ENCODE measurements at places on chromosomes 6 and 20.
A peak's percentile ranks its signal among the peaks of the same experiment; 100 is the strongest.

GRCh38 chr20:19642860-19643259 lies 115.2 kb upstream of the RIN2 start:
- no peak for DNase-seq
- no peaks in the 10 kb centered on the region for H3K36me3 ChIP-seq
- H3K4me3 ChIP-seq: no peak overlapping the region
- no peaks in the 10 kb centered on the region for H3K4me1 ChIP-seq
- H3K27me3 ChIP-seq: no peaks in the 10 kb centered on the region

DNA sequence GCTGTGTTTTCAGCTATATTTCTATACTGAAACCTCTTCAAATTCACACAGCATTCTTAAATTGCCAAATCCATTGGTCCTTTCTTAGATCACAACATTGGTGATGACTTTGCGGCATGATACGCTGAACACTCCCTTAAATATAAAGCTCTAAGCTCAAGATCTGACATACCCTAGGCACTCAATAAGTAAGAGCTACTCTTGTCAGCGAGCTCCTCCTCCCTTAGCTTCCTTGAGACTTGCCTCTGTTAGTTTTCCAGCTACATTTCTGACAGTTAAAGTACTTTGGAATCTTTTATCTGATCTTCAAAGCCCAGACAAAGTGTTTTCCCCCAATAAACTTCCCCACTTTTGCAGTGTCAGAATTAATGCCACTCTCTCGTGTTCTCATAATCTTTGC lies 117.0 kb downstream of the HIVEP2 start:
- no peak overlapping the region for H3K27ac ChIP-seq
- DNase-seq: no peak
- peaks cover 3% of the 10 kb centered on the region for H3K36me3 ChIP-seq
- H3K27me3 ChIP-seq: no peaks in the 10 kb centered on the region

DNA sequence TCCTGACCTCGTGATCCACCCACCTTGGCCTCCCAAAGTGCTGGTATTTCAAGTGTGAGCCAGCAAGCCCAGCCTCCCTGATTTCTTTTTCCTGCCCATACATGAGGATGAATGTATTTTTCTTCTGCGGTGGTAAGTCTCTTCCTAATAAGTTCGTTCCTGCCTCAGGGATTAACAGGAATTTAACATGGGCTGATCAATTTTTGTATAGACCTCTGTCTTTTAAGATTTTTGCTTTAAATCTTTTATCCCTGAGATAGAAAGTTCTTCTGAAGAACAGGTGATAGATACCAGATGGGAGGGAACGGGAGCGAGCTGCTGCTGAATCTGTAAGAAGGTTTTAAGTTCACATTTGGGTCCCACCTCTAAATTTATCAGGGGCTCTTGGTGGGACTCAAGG lies 7.0 kb upstream of the ZNFX1 start:
- H3K4me1 ChIP-seq: peaks cover 40% of the 10 kb centered on the region
- H3K27ac ChIP-seq: no peak overlapping the region
- peaks cover 27% of the 10 kb centered on the region for H3K36me3 ChIP-seq
- no peaks in the 10 kb centered on the region for H3K27me3 ChIP-seq
- DNase-seq: no peak

DNA sequence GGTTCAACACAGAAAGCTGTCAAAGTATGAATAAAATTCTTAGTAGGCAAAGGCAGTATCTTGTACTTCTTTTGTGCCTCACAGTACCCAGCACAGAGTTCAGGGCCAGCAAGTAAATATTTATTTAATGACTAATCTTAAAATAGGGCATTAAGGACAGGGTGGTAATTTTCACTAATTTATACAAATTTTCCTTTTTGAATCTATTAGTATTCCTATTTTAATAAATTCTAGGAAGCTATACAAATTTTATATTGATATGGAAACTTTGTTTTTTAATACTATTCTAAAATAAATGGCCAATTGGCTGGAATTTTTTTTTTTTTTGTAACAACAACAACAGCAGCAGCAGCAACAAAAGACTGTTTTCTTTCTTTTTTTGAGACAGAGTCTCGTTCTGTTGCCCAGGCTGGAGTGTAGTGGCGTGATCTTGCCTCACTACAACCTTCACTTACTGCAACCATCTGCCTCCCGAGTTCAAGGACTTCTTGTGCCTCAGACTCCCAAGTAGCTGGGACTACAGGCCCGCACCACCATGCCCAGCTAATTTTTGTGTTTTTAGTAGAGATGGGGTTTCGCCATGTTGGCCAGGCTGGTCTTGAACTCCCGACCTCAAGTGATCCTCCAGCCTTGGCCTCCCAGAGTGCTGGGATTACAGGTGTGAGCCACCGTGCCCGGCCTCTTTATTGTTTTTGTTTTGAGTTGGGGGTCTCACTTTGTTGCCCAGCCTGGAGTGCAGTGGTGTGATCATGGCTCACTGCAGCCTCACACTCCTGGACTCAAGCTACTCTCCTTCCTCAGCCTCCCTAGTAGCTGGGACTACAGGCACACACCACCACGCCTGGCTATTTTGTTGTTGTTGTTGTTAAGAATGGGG lies 85.2 kb downstream of the FKBP5 start:
- DNase-seq: no peak
- H3K36me3 ChIP-seq: no peaks in the 10 kb centered on the region
- H3K27me3 ChIP-seq: no peaks in the 10 kb centered on the region
- H3K4me1 ChIP-seq: peaks cover 17% of the 10 kb centered on the region
- no peak overlapping the region for H3K4me3 ChIP-seq
- H3K27ac ChIP-seq: no peak overlapping the region

GRCh38 chr6:132161283-132161682 lies 210.1 kb upstream of the CCN2 start:
- H3K36me3 ChIP-seq: peaks cover 2% of the 10 kb centered on the region
- peaks cover 3% of the 10 kb centered on the region for H3K4me1 ChIP-seq
- H3K27me3 ChIP-seq: no peaks in the 10 kb centered on the region

DNA sequence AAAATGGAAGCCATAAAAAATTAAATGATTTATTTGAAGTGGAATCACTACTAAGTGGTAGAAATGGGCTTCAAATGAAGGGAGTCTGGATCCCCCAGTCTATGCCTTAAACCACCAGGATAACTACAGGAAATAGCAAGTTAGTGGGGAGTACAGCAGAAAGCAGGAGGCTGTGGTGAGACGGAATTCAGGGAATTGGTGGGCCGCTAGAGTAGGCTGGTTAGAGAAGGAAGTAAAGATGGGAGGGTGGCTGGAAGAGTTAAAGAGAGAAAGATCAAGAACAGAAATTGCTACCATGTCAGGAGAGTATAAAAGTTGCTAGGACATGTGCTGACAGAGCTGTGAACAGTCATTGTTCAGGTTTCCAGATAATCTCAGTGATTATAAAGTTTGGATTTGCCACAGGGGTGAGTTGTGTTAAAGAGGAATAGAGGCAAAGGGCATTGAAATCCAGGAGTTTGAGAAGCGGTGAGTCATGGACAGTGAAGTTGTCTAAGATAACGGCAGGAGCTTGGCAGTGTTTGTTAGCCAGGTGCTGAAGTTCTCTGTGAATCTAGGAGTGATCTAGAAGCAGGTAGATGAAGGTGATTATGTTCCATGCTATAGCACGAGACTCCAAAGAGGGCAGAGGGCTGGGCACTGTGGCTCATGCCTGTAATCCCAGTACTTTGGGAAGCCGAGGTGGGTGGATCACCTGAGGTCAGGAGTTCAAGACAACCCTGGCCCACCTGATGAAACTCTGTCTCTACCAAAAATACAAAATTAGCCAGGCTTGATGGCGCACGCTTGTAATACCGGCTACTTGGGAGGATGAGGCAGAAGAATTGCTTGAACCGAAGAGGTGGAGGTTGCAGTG lies 13.7 kb upstream of the HINT3 start:
- H3K27me3 ChIP-seq: no peaks in the 10 kb centered on the region
- H3K4me3 ChIP-seq: no peak overlapping the region
- no peak overlapping the region for H3K27ac ChIP-seq
- no peaks in the 10 kb centered on the region for H3K36me3 ChIP-seq
- no peak for DNase-seq
- no peaks in the 10 kb centered on the region for H3K4me1 ChIP-seq

- H3K36me3 ChIP-seq: no peaks in the 10 kb centered on the region
- no peak overlapping the region for H3K4me3 ChIP-seq
- H3K4me1 ChIP-seq: no peaks in the 10 kb centered on the region
- H3K27me3 ChIP-seq: no peaks in the 10 kb centered on the region
- no peak overlapping the region for H3K27ac ChIP-seq
Measured at GRCh38 chr20:20174089-20174835, 121.9 kb downstream of the CFAP61 start.

- H3K27me3 ChIP-seq: no peaks in the 10 kb centered on the region
- no peak overlapping the region for H3K4me3 ChIP-seq
- no peak for DNase-seq
Measured at GRCh38 chr20:2515203-2515602, 6.5 kb upstream of the ZNF343 start.

GRCh38 chr20:45016089-45016671 lies 49.9 kb downstream of the STK4 start:
- no peaks in the 10 kb centered on the region for H3K27me3 ChIP-seq
- DNase-seq: no peak
- H3K4me3 ChIP-seq: no peak overlapping the region
- no peak overlapping the region for H3K27ac ChIP-seq
- peaks cover 78% of the 10 kb centered on the region for H3K36me3 ChIP-seq
- no peaks in the 10 kb centered on the region for H3K4me1 ChIP-seq

- no peak overlapping the region for H3K4me3 ChIP-seq
- peaks cover 33% of the 10 kb centered on the region for H3K4me1 ChIP-seq
- H3K27ac ChIP-seq: no peak overlapping the region
- H3K36me3 ChIP-seq: no peaks in the 10 kb centered on the region
- DNase-seq: no peak
Measured at GRCh38 chr6:108897371-108897770, 49.1 kb downstream of the ARMC2 start.

- H3K27ac ChIP-seq: no peak overlapping the region
- H3K4me1 ChIP-seq: peaks cover 5% of the 10 kb centered on the region
- H3K36me3 ChIP-seq: no peaks in the 10 kb centered on the region
- no peak for DNase-seq
Measured at GRCh38 chr20:4604580-4604979, 117.1 kb upstream of the PRND start.

GRCh38 chr6:32794510-32794909 lies 22.3 kb downstream of the HLA-DOB start:
- H3K27ac ChIP-seq: no peak overlapping the region
- DNase-seq: peak; percentile 52
- no peak overlapping the region for H3K4me3 ChIP-seq

GRCh38 chr6:133555685-133556084 lies 314.5 kb downstream of the EYA4 start:
- no peaks in the 10 kb centered on the region for H3K36me3 ChIP-seq
- no peaks in the 10 kb centered on the region for H3K4me1 ChIP-seq
- H3K27me3 ChIP-seq: no peaks in the 10 kb centered on the region

GRCh38 chr6:16718356-16718755 lies 42.9 kb downstream of the ATXN1 start:
- H3K27me3 ChIP-seq: no peaks in the 10 kb centered on the region
- H3K4me3 ChIP-seq: no peak overlapping the region
- no peak overlapping the region for H3K27ac ChIP-seq
- no peak for DNase-seq
- no peaks in the 10 kb centered on the region for H3K36me3 ChIP-seq

- DNase-seq: no peak
- H3K27me3 ChIP-seq: no peaks in the 10 kb centered on the region
- H3K36me3 ChIP-seq: no peaks in the 10 kb centered on the region
- no peak overlapping the region for H3K4me3 ChIP-seq
Measured at GRCh38 chr6:63839485-63839884, 203.9 kb downstream of the PHF3 start.

DNA sequence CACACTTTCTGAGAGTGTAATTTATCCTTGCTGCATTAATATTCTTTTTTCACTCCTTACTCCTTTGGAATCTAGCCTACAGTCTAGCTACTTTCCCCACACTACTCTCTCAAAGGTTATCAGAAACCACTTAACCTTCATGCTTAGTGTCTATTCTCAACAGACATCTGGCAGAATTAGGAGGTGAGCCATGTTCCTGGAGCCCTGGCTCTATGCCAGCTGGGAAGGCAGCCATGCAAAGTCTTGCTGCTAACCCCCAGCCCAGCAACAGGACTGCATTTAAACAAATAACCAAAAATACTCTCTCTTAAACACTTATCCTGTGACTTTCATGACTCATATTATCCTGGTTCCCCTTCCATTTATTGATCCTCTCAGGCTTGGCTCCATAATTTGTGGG lies 260.2 kb downstream of the BCKDHB start:
- H3K27ac ChIP-seq: no peak overlapping the region
- H3K36me3 ChIP-seq: no peaks in the 10 kb centered on the region
- H3K4me1 ChIP-seq: no peaks in the 10 kb centered on the region
- DNase-seq: no peak
- no peak overlapping the region for H3K4me3 ChIP-seq

DNA sequence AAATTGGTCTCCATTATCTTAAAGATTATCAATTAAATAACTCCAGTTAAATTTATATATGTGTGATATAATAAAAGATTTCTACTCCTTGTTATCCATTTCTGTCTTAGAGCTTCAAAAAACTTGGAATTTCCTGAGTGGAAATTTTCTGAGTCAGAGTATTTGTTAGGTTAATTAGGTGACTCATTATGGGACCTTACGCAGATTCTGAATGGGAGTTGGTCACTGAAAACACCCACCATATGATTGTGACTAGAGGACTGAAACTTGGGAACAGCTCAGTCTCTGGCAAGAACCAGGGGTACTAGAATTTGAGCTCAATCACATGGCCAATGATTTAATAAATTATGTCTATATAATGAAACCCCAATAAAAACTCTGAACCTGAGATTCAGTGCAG lies 125.4 kb upstream of the HMGCLL1 start:
- no peaks in the 10 kb centered on the region for H3K27me3 ChIP-seq
- no peak overlapping the region for H3K4me3 ChIP-seq
- H3K27ac ChIP-seq: no peak overlapping the region
- no peak for DNase-seq
- H3K4me1 ChIP-seq: no peaks in the 10 kb centered on the region

DNA sequence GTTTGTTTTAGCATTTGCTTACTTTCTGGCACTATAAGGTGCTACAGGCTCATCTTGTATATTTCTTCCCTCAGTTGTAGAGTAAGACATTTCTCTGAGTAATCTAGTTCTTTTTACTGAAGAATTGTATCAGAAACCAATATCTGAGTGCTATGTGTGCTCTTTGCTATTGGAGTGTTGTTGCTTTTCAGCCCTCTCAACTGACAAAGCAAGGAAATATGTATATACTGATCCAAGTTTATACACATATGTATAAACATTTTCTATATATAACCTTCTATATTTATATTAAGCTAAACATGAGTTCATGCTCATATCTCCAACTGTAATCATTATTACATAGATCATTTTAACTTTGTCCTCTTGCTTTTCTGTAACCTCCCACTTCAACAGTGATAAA lies 405.7 kb downstream of the RFPL4B start:
- H3K27ac ChIP-seq: no peak overlapping the region
- no peaks in the 10 kb centered on the region for H3K27me3 ChIP-seq
- H3K4me3 ChIP-seq: no peak overlapping the region
- no peak for DNase-seq
- no peaks in the 10 kb centered on the region for H3K36me3 ChIP-seq
- H3K4me1 ChIP-seq: no peaks in the 10 kb centered on the region

- no peaks in the 10 kb centered on the region for H3K27me3 ChIP-seq
- peaks cover 20% of the 10 kb centered on the region for H3K36me3 ChIP-seq
- H3K4me1 ChIP-seq: no peaks in the 10 kb centered on the region
- H3K27ac ChIP-seq: no peak overlapping the region
- H3K4me3 ChIP-seq: no peak overlapping the region
Measured at GRCh38 chr6:113944701-113945100, 26.2 kb downstream of the HDAC2 start.

Data from B cell (primary cell).